Activated B cell treated with CpG ODN at 0.5 μM for 24 hours (primary cell): ENCODE measurements at places on chromosomes 16 and 17. TPM values are rescaled to one million over a fixed set of nuclear protein-coding genes. Genes with fewer than 3 reads are reported as not detected.

DNA sequence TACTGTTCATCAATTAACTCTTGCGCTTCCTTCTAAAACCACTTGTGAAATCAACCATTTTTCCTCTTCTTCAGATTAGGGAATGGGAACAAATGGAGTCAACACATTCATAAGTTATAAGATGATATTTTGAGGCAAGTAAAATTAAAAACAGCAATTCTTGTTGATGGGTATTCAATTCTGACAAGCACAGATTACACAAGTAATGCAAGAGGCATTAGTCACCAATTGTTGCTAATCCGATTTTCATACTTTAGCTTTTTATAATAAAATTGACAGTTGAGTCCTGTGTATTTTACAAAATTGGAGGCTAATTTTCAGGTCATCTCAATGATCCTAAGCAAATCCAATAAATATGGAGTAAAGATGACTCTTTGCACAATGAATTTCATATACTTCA, 918.4 kb upstream of the SOX9 start:
- DNase-seq: no peak

- no peak for DNase-seq
Measured at GRCh38 chr17:74446551-74447500, 14.9 kb downstream of the GPRC5C start.

DNA sequence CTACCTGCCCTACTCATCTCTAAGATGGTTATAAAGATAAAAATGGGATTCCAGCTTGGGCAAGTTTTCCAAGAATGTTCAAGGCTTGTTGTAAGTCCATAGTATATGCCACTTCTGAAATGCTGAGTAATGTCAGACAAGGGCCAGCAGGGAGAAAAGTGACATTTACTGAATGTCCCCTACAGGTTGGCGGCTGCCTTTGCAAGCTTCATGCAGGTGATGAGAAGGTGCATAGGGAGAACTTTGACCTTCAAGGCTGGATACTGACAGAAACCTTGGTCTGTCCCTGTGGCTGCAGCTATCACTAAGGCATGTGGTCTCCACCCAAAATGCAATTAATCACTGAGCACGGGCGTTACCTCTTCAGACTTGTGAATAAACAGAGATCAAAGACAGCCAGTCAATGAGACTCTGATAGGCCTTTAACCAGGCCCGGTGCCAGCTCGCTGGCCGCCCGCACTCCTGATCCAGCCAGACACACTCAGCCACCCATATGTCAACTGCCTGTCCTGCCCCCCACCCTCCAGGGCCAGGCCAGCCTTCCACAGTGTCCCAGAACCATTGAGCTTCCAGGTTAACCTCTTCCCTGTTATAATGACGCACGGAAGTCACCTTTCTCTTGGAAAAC, 26.8 kb upstream of the AXIN2 start:
- DNase-seq: no peak

- peak; percentile 67 for DNase-seq
Measured at GRCh38 chr17:49223517-49224197, 6.9 kb downstream of the PHOSPHO1 start.

- no peak for DNase-seq
Measured at GRCh38 chr17:40824015-40824832, 1.8 kb upstream of the KRT10 start.

DNA sequence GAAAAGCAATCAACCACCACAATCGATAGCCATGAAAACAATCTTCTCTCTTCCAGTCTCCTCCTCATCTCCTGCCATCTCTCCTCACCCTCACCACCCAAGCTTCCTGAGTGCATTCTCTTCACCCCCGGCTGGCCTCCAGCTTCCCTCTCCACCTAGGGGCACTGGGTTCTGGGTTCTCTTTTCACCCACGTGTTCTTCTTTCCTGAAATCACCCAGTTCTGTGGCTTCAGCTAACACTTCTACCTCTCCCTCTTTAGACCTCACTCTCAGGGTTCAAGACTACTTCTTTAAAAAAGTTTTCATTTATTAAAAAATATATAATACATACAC, 8.2 kb downstream of the ITGAM start:
- no peak for DNase-seq

GRCh38 chr16:46718214-46718613, 28.8 kb downstream of the ORC6 start:
- no peak for DNase-seq

GRCh38 chr16:52773026-52773425, 226.1 kb upstream of the TOX3 start:
- no peak for DNase-seq

GRCh38 chr16:20673882-20674683, 23.4 kb downstream of the ACSM1 start:
- no peak for DNase-seq

DNA sequence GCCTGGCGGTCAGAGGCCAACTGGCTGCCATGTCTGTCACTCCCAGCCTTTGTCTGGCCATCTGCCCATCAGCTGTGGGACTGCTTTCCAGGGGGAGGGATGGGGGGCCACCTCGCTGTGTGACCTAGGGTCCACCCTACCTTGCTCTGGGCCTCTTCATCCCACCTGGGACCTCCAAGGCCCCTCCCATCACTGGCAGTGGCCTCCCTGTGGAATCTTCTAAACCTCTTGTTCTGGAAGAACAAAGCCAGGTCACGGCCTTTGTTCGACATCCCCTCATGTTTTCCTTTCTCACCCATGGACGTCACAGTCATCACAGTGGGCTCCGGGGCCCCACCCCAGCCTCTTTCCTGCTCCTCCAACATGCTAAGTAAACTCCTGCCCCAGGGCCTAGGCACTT, 24.0 kb downstream of the SPNS2 start:
- DNase-seq: no peak

DNA sequence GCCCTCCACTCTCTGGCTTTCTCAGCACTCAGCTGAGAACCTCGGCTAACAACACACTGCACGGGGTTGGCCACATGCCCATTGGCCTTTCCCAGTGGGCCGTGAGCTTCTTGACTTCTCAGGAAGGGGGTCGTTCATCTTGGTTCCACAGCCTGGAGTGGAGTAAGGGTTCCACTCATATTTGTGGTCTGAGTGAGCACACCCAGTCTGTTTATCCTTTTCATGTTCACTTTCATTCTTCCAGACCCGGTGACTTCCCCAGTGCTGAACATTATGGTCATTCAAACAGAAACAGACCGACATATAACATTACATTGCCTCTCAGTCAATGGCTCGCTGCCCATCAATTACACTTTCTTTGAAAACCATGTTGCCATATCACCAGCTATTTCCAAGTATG, 8.2 kb downstream of the MILR1 start:
- no peak for DNase-seq

The TMEM204 gene
- total RNA-seq: 0.18 TPM in 1 of 2 replicates, not detected in the other

The CNGB1 gene
- total RNA-seq: not detected in 2 replicates

The ARL17B gene
- total RNA-seq: 35.7 and 43.3 TPM in 2 replicates

The ZP2 gene
- total RNA-seq: not detected in 2 replicates

The MYBBP1A gene
- total RNA-seq: 90.3 and 108 TPM in 2 replicates
